Stomach (tissue), 19 donors: ENCODE measurements at places on chromosomes 12 and 14.

DNA sequence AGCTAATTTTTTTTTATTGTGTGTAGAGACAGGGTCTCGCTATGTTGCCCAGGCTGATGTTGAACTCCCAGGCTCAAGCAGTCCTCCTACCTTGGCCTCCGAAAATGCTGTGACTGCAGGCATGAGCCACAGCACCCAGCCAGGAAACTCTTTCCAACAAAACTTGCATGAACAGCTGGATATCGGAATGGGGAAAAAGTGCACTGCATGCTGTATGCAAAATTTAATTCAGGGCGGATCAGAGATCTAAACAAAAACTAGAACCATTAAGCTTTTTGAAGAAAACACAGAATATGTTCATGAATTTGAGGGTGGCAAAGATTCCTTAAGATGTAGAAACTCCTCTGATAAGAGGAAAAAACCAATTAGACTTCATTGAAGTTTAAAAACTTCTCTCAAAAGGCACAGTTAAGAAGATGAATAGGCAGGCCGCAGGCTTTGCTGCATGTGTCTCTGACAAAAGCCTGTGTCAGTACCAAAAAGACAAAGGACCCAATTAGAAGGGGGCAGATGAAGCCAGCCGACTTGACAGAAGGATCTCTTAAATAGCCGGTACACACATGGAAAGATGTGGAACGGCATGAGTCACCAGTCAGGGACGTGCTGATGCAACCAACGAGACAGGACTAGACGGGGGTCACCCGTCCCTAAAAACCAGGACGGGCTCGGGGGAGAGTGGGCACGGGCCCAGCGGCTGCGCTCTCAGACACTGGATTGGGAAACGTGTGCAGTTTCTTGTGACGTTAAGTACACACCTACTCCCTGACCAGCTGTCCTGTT is 34.8 kb upstream of the MMP17 start:
- DNase-seq = no peak

GRCh38 chr14:56004786-56005185 is 113.4 kb upstream of the PELI2 start:
- peak; percentile 72 for DNase-seq

- no peak for DNase-seq
Measured at GRCh38 chr12:93778306-93778705, 101.1 kb downstream of the CRADD start.

DNA sequence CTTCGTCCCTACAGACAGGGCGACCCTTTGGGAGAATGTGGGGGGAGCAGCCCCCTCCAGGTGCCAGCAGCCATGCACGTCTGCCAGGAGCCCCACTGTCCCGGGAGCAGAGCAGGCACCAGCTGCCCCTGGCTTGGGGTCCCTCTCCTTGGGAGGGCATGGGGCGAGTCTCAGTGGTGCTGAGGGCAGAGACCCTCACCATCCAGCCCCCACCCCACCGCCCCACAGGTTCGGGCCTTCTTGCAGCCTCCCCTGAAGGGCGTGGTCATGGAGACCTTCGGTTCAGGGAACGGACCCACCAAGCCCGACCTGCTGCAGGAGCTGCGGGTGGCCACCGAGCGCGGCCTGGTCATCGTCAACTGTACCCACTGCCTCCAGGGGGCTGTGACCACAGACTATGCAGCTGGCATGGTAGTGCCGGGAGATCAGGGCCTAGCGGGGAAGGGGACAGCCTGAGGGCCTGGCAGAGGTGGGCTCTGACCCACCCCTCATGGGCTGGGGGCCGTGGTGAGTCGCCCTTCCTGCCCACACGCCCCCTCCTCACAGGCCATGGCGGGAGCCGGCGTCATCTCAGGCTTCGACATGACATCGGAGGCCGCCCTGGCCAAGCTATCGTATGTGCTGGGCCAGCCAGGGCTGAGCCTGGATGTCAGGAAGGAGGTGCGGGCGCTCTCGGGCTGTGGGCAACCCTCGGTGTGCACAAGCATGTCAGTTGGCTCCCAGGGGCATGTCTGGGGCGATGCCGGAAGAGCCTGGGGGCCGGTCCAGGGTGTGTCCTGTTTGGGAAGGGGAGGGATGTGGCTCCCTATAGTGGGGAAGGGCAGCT is 18.8 kb downstream of the ASPG start:
- peak; percentile 16 for DNase-seq

DNA sequence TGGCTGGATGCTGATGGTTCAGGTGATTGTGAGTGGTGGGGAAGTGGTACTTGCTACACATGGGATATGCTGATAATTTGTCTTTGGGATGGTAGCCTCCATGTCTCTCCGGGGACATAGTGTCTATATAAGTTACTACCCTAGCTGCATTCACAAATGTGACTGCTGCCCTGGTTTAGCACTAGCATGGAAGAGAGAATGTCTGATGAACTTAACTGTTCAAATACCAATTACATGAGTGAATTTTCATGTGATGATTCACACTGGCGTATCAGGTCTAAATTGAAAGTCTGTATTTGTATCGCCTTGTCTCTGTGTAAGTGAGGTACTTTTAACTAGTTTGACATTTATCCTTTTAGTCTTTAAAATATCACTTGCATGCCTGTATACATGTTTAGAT is 34.4 kb downstream of the ATF7IP start:
- no peak for DNase-seq

DNA sequence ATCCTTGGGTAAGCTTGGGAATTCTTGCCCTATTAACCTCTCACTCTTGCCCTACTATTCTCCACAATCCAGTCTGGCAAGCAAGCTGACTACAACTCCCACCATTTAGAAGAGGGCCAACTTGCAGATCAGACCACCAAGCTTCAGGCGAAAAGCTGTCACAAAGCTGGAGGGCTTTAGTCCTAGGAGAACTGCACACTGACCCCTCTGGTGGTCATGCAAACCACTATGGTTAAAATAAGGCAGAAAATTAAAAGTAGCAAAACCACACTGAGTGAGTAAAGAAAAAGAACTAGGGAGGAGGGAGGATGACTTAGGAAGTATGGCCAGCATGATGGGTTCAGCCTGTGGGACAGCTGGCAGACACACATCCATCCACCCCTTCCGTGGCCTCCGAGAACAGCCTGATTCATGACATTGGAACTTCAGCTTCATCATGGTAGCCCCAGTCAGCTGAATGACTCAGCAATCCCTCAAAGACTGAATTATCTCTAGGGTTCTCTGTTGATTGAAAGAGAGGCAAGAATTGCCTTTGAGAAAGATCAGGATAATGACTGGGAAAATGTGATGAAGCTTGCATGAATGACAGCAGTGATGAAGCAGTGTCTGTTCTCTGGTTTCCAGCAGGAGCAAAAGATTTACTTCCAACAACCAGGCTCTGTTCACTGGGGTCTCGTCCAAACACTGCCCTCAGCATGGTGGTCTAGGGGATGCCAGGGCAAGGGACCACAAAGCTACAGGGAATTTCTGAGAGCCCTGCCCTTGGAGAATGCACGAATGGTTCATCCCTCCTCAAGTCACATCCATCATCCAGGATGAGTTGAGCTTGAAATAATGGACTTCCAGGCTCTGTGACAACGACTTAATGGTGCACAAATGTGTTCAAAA is 24.4 kb downstream of the PITPNM2 start:
- peak; percentile 33 for DNase-seq

GRCh38 chr12:94545935-94546771 is 86.5 kb upstream of the CEP83 start:
- DNase-seq = peak; percentile 85
